ENCODE measurements at places on chromosomes 16 and 17. TPM values are rescaled to one million over a fixed set of nuclear protein-coding genes. Genes with fewer than 3 reads are reported as not detected.

- no peak for DNase-seq
These were observed 56.7 kb downstream of the TANGO6 start for GRCh38 chr16:68900009-68900408.

DNA sequence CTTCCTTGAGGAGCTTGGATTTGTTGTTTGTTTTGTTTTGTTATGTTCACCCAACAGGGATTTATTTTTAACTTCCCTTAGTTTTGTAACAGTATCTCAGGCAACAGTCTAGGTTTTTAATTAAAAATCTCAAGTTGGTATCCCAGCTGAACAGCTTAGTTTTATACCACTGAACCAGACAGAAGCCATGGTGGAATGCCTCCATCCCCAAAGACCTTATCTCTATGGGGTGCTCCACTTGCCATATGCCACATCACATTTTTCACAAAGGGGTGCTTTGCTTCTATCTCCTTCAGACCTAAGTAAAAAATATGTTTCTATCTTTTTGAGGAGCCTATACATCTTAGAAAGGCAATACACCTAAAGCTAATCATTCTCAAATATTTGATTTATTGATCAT lies 715.8 kb upstream of the KIF2B start:
- no peak for DNase-seq

GRCh38 chr17:604765-605164 lies 109.9 kb downstream of the VPS53 start:
- no peak for DNase-seq

- no peak for DNase-seq
These were observed 183.8 kb upstream of the AXIN2 start for GRCh38 chr17:65745241-65745640.

Gene NDRG4
- 14.2 TPM for total RNA-seq

Gene GDPD1
- 3.4 TPM for total RNA-seq

DNA sequence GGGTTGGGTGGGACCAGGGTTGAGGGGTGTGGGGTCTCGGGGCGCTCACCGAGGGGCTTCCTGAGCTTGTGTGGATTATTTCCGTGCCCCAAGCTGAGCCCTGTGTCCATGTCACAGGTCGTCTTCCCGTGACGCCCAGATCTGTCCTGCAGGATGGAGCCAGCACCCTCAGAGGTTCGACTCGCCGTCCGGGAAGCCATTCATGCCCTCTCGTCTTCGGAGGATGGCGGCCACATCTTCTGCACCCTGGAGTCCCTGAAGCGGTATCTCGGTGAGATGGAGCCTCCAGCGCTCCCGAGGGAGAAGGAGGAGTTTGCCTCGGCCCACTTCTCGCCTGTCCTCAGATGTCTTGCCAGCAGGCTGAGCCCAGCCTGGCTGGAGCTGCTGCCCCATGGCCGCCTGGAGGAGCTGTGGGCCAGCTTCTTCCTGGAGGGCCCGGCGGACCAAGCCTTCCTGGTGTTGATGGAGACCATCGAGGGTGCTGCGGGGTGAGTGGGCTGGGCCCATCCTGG lies 1.0 kb downstream of the TELO2 start:
- DNase-seq: peak; percentile 20

DNA sequence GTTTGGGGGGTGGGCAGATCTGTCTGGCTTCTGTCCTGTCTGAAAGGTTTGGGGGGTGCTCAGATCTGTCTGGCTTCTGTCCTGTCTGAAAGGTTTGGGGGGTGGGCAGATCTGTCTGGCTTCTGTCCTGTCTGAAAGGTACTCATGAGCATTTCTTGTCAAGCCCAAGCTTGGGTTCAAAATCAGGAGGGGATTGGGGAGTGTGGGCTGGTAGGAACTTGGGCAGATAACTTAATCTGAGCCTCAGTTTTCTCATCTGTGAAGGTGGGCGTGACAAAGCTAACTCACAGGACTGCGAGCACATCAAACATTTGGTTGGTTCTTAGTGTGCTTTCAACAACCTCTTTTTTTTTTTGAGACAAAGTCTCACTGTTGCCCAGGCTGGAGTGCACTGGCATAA lies 35.2 kb downstream of the HAPSTR1 start:
- DNase-seq: no peak

DNA sequence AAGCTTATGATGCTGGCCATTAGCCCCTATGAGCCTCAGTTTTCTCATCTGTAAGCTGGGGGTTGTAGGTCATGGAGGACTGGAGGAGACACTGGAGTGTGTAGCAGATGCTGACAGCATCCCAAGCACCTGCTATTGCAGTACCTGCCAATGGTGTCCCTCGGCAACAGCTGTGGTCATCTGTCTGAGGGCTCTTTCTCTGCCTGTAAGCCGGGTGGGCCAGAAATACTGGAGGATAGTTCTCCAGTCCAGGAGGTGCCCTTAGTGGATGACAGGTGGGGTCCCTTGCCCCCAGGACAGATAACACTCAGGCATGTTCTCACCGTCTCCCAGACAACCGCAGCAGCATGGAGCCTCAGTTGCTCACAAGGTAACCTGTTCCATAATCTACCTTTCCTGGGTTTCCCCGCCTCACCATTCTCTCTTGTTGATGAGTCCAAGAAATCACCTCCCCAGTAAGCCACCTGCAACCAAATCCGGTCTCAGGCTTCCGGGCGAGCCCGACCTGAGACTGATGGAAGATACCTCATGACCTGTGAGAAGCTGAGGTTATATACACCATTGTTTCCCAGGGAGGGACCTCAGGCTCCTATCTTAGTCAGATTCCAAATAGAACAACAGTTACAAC lies 23.8 kb downstream of the NLRP1 start:
- DNase-seq: no peak

DNA sequence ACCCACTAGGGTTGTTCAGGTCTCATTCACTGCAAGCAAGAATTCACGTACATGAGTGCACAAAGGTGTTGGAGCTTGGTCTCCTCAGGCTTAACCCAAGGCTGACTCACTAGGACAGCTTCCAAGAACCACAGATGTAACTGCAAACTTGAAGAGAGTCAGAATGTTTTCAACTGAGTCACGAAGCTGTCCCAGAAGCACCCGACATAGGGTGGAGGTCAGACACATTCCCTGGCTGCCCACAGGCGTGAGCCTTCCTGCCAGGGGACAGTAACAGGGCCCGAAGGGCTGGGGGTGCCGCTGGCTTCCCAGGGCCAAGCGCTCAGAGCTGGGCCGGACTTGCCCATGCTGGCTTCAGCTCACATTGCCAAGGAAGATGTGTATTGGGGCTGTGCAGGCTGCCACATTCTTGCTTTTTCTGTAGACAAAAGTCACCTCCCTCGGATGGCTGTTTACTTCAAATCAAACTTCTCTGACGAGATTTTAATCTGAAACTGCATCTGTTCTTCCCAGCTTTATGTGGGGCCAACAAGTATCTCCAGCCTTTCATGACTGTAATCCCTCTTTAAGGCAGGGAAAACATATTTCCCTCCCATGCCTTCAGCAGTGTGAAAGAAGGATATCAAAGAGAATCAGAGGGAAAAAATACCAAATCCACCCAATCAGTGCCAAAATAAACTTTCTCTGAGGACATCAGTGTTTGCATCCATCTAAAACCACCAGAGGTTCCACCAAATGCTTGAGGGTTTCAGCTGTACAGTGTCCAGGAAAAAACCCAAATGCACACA lies 14.3 kb downstream of the CMTM3 start:
- no peak for DNase-seq

GRCh38 chr17:19411631-19412030 lies 599 bp downstream of the RNF112 start:
- peak; percentile 43 for DNase-seq

DNA sequence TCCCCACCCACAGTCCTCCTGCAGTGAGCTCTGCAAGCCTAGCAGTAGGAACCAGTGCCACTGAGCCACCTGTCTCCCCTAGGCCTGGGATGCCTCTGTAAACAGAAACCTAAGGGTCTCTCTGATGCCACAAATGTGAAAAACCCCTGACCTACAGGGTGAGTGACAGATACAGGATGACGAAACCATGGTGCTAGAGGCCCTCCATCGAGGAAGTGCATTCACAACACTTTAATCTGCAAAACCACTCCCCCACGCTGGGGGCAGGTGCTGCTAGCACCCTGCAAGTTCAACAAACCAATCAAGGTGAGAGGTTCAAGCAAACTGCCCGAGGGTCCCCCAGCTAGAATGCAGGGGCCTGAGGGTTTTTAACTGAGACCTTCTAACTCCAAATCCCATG lies 59.5 kb downstream of the CDYL2 start:
- DNase-seq: peak; percentile 8

DNA sequence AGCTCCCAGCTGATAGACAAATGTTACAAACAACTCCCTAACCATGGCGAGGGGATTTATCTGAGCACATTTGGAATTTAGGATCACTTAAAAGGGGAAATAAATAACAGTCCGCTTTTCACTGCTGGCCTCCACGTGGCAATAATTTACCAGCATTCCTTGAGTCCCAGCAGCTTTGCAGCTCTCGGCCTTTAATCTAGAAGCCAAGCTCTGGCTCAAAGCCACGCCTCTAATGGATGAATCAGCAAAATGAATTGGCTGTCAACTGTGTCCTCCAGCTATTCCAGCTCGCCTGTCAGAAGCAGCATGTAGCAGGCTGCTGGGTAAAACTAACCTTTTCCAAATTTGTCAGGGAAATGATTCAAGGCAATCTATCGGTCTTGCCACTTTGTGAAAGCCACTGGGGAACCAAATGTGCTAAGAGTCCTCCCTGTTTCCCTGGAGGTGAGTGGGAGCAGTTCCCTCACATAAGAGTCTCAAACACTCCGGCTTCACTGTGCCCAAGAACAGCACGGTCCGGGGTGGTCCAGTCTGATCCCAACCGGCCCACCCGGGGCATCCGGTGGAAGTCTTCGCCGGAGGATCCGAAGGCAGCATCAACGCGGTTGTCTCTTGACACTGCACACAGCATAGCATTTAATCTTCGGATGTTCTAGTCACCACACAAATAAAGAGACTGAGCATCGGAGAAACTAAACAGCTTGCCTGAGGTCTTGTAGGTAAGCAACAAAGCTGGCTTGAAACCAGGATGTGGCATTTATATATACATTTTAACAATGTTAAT lies 143.3 kb downstream of the PARN start:
- DNase-seq: peak; percentile 88

- DNase-seq: no peak
These were observed 913 bp upstream of the PRR14 start for GRCh38 chr16:30649725-30650368.
